ENCODE measurements at places on chromosomes 5 and 9. TPM values are rescaled to one million over a fixed set of nuclear protein-coding genes. Genes with fewer than 3 reads are reported as not detected.
A peak's percentile ranks its signal among the peaks of the same experiment; 100 is the strongest.

The SLC34A3 gene
- total RNA-seq: not detected

GRCh38 chr9:101229606-101230005 is 155.2 kb downstream of the BAAT start:
- H3K4me1 ChIP-seq: no peaks in the 10 kb centered on the region
- no peaks in the 10 kb centered on the region for H3K27me3 ChIP-seq
- no peak overlapping the region for H3K27ac ChIP-seq
- DNase-seq: no peak

The POMT1 gene
- total RNA-seq: 3.5 TPM

GRCh38 chr9:84139296-84140070 is 158.9 kb downstream of the RMI1 start:
- peaks cover 30% of the 10 kb centered on the region for H3K4me1 ChIP-seq
- H3K36me3 ChIP-seq: no peaks in the 10 kb centered on the region
- H3K4me3 ChIP-seq: no peak overlapping the region
- no peak overlapping the region for H3K27ac ChIP-seq
- DNase-seq: peak; percentile 79

The NOXA1 gene
- 7.1 TPM for total RNA-seq

DNA sequence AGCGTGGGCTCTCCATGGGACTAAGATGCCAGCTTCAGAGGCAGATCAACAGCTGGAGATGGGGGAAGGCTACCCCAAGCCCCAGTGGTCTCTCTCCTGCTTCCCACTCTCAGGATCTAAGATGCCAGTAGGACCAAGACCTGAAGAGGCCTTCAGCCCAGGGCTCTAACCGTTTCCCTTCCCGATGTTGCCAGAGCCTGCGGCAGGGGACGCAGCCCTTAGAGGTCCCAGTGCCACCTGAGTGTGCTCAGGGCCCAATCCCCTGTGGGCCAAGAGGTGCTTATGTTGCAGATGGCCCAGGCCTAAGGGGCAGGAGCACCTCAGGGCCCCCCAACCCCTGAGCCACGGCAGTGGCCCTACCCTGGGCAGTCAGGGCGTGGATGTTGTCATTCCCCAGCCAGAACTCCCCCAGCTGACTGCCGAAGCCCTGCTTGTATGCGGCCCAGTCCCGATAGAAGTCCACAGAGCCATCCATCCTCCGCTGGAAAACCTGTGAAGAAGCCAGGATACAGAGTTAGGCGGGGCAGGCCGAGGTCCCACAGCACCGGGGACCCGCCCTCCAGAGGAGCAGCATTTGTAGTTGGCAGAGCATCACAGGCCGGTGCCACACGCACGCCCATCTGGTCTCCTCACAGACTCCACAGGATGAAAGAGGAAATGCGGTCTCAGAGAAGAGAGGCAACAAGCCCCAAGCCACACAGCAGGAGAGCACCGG is 5.4 kb downstream of the FCN1 start:
- H3K4me3 ChIP-seq: no peak overlapping the region
- no peak overlapping the region for H3K27ac ChIP-seq
- peaks cover 11% of the 10 kb centered on the region for H3K27me3 ChIP-seq
- no peaks in the 10 kb centered on the region for H3K36me3 ChIP-seq

DNA sequence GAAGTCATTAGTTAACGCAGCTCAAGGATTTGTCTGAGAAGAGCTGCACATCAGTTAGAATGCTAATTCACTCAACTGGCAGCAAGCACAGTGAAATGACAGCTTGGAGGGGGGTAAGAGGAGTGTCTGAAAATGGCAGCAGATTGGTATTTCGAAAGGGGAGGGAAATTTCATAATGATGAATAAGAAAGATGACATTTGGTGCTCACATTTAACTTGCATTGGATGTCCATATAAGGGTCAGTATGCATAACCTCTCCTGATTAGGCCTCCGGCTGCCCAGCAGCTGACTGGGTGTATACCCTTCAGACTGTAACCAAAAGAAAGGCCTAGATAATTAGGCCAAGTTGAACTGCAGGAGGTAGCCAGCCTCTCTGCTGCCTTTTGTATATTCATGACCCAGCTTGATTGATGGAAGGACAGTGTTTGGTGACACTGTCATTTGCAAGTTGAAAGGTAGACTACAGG is 131.0 kb downstream of the PBX3 start:
- H3K4me3 ChIP-seq: no peak overlapping the region
- H3K36me3 ChIP-seq: no peaks in the 10 kb centered on the region
- no peak overlapping the region for H3K27ac ChIP-seq
- no peaks in the 10 kb centered on the region for H3K27me3 ChIP-seq

The WDR38 gene
- not detected for total RNA-seq

The NIM1K gene
- total RNA-seq: not detected

GRCh38 chr5:128535251-128535650 is 2.8 kb downstream of the FBN2 start:
- H3K36me3 ChIP-seq: no peaks in the 10 kb centered on the region
- no peak for DNase-seq
- H3K27me3 ChIP-seq: peaks cover 35% of the 10 kb centered on the region
- no peak overlapping the region for H3K4me3 ChIP-seq
- H3K4me1 ChIP-seq: peaks cover 32% of the 10 kb centered on the region
- H3K27ac ChIP-seq: no peak overlapping the region

The PCDHA12 gene
- 0.55 TPM for total RNA-seq

DNA sequence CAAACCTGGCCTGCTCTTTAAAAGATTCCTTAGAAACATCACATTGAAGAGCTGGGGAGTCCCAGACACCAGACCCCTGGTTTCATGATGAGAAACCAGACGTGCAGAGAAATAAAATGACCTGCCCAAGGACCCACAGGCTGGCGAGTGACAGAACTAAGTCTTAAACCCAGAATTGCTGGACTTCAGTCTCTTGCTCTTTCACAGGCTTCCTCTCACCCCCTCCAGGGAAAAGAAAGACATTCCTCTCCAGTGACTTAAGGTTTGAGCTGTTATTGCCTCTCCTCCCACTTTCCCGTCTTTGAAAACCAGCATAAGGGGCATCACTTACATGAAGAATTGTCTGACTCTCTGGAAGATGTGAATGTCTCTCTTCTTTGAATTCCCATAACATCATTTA is 535.2 kb downstream of the IRX1 start:
- H3K27ac ChIP-seq: no peak overlapping the region
- no peaks in the 10 kb centered on the region for H3K36me3 ChIP-seq
- DNase-seq: no peak
- no peak overlapping the region for H3K4me3 ChIP-seq
- H3K27me3 ChIP-seq: no peaks in the 10 kb centered on the region
- H3K4me1 ChIP-seq: no peaks in the 10 kb centered on the region

DNA sequence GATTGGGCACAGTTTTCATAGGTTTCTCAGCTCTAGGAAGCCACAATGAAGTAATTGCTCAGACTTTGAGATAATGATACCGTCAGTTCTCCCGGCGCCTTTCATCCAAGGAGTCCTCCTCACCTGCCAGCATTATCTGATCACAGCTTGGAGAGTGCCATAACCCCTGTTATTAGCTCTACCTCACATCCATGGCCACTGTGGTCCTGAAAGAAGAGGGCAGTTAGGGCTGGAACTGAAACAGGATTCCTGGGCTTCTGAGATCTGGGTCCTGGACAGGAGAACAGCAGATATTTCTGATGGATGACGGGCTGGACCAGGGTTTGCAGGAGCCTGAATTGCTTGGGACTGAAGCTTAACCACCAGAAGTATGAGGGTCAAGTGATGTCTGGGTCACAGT is 13.5 kb downstream of the RGS3 start:
- H3K4me1 ChIP-seq: peaks cover 25% of the 10 kb centered on the region
- H3K36me3 ChIP-seq: no peaks in the 10 kb centered on the region
- DNase-seq: no peak
- no peak overlapping the region for H3K27ac ChIP-seq
- H3K4me3 ChIP-seq: no peak overlapping the region

GRCh38 chr9:107639426-107639825 is 149.9 kb upstream of the KLF4 start:
- H3K27ac ChIP-seq: peak overlapping the region; percentile 91
- no peaks in the 10 kb centered on the region for H3K27me3 ChIP-seq
- no peak overlapping the region for H3K4me3 ChIP-seq
- no peaks in the 10 kb centered on the region for H3K36me3 ChIP-seq

DNA sequence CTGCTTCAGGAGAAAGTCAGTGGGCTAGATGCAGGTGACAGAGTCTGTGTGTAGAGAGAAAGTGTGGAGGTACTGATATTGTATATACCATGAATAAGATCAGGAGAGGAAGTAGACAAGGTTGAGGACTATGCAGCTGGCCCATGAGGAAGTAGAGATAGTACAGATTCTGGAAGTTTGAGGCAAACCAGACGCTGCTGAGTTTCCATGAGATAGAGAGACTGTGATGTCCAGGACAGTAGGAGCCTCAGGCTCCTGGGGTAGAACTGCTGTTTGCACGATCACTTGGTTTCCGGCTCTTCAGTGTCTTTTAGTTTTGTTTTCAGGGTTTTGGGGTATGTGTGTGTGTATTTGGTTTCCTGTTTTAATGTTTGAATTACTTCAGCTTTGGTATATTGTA is 13.6 kb downstream of the OTULINL start:
- DNase-seq: no peak
- H3K4me3 ChIP-seq: no peak overlapping the region
- H3K27ac ChIP-seq: peak overlapping the region; percentile 81
- no peaks in the 10 kb centered on the region for H3K36me3 ChIP-seq

DNA sequence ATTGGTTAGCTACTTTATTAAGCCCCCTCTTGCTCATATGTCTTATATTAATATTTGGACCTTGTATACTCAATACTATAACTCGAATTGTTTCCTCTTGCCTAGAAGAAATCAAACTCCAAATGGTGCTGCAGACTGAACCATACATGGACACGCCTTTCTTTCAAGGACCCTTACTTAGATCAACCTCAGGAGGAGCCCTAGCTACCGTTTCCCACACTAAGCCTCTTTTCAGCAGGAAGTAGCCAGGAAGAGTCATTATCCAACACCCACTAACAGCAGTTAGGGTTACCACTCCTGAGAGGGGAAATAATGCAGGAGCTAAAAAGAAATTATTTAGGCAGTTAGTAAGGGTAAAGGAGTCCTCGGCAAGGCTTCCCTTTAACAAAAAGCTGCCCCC is 243.8 kb upstream of the PUM3 start:
- no peaks in the 10 kb centered on the region for H3K4me1 ChIP-seq
- no peak overlapping the region for H3K4me3 ChIP-seq
- no peaks in the 10 kb centered on the region for H3K36me3 ChIP-seq
- H3K27me3 ChIP-seq: no peaks in the 10 kb centered on the region
- no peak for DNase-seq

The GGTA1 gene
- total RNA-seq: 7.1 TPM

Measured in stomach (tissue), 19 donors.